Stimulated activated CD8-positive, alpha-beta memory T cell treated with anti-CD3 and anti-CD28 coated beads, Interleukin-4, amount 100 ng/mL, for 1 hour (primary cell): ENCODE measurements at places on chromosomes 16 and 17.

GRCh38 chr16:86628614-86629013, 50.3 kb downstream of the FOXL1 start:
- DNase-seq = no peak

DNA sequence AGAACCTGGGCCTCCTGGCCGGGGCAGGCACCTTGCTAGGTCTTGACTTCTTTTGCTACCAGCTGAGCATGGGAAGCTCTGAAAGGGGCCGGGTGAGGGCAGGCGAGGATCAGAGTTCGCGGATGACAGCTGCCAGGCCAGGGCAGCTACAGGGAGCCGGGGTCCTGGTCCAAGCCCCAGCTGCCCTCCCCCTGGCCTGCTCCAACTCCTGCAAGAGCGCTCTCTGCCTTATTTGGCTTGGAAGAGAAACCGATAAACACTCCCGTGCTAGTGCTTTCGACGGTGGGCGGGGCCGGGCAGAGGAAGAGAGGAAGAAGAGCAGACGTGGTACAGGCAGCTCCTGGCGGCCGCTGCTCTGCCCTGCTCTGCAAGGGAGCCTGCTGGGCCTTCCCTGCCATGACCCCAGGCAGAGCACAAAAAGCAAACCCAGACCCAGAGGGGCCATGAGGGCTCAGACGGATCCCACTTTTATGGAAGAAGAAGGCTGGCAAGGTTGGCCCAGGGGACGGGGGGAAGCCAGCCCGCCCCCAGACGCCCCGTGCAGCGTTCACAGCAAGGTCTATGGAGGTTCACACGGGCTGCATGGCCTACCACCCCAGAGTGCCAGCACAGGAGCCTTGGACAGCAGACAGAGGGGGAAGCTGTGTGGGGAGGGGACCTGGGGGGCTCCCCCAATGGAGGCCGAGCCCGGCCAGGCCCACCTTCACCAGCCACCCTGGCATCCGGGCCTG, 25.6 kb downstream of the PIEZO1 start:
- DNase-seq = no peak

- DNase-seq = no peak
Measured at GRCh38 chr17:57455063-57455914, 199.0 kb downstream of the MSI2 start.

- DNase-seq = no peak
Measured at GRCh38 chr16:88744577-88745521, 38.5 kb downstream of the CTU2 start.

DNA sequence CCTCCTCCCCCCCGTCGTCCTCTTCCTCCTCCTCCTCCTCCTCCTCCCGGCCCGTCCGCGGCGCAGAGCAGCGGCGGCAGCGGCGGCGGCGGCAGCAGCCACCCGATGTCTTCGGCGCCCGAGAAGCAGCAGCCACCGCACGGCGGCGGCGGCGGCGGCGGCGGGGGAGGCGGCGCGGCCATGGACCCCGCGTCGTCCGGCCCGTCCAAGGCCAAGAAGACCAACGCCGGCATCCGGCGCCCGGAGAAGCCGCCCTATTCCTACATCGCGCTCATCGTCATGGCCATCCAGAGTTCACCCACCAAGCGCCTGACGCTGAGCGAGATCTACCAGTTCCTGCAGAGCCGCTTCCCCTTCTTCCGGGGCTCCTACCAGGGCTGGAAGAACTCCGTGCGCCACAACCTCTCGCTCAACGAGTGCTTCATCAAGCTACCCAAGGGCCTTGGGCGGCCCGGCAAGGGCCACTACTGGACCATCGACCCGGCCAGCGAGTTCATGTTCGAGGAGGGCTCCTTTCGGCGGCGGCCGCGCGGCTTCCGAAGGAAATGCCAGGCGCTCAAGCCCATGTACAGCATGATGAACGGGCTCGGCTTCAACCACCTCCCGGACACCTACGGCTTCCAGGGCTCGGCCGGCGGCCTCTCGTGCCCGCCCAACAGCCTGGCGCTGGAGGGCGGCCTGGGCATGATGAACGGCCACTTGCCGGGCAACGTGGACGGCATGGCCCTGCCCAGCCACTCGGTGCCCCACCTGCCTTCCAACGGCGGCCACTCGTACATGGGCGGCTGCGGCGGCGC, at the start of gene FOXF1:
FOXF1 (plus strand) TSS at position 63 of the 797 bp plus-strand sequence; CDS start at position 106, 43 bp downstream.
- no peak for DNase-seq

- DNase-seq = no peak
Measured at GRCh38 chr17:8337802-8338752, 1.6 kb upstream of the ODF4 start.

GRCh38 chr17:4548721-4549531, 6.3 kb downstream of the MYBBP1A start:
- no peak for DNase-seq

DNA sequence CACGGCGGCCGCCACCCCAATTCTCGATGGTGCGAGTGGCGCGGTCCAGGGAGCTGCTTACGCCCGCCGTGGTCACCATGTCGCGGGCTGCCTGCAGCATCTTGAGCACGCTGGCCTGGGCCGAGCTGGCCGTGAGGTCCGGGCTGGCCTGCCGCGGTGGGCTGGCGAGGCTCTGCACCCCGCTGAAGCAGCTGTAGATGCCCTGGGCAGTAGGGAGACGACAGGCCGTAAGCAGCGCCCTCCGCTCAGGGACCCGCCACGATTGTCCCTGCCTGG, 16.4 kb downstream of the GRIN2C start:
- no peak for DNase-seq

- no peak for DNase-seq
Measured at GRCh38 chr17:81984773-81985410, 7.5 kb downstream of the ASPSCR1 start.

DNA sequence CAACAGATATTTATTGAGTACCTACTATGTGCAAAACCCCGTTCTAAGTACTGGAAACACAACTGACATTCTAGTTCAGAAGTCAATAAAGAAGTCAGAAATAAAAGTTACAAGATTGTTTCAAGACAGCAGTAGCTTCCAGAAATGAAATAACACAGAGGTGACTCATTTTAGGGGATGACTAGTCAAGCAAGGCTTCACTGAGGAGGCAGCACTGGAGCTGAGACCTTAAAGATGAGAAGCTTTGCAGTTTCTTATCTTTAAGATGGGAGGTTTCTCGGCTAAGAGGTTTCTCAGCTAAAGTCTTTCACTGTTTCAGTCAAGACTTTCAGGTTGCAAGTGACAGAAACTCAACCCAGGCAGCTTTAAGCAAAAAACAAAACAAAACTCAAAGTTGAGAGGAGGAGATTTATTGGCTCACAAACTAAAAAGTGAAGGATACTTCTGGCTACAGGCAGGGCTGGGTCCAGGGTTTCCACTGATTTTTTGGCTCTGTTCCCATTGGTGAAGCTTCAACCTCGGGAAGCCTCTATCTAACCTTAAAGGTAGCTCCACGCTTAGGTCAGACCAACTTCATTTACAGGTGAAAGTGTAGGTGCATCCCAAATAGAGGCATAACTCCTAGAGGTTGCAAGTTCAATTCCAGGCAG, 7.4 kb upstream of the MMP2 start:
- no peak for DNase-seq

GRCh38 chr16:88374736-88375135, 8.0 kb upstream of the ZNF469 start:
- DNase-seq = no peak

DNA sequence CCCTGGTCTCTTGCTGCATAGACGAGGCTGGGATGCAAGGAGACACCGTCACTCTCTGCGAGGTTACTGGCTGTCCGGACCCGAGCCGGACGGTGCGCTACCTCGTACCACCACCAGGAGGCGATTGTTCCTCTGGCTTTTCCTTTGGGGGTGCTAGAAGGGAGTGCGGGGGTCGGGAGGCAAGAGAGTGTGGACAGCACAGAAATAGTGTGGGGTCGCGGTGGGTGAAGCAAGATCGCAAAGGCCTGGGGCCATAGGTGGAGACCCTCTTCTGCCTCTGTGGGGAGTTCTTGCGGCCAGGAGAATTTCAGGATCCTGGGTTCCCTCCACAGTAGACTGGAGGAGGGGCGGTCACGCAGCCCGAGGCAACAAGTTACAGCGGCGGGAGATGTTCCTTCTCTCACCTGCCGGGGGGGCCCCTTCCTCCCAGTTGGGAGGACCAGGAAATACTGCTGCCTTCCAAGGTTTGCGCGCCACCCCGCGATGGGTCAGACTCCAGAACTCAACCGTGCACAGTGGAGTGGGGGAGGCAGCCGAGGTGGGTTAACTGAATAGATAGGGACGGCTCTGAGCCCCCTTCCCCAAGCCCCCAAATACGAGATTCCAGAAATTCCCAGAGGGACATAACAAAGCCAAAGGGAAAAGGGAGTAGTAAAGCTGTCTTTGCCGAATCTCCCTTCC, 6.9 kb downstream of the PHOSPHO1 start:
- no peak for DNase-seq

GRCh38 chr17:27413792-27414191, 42.5 kb upstream of the KSR1 start:
- no peak for DNase-seq
